ENCODE measurements at places on chromosomes 7 and 10.

GRCh38 chr10:24958091-24958720 is 5.8 kb upstream of the PRTFDC1 start:
- no peak for DNase-seq
- H3K27ac ChIP-seq: no peak overlapping the region
- H3K36me3 ChIP-seq: no peaks in the 10 kb centered on the region

GRCh38 chr10:680146-680545 is 9.3 kb downstream of the DIP2C start:
- H3K27me3 ChIP-seq: no peaks in the 10 kb centered on the region
- DNase-seq: no peak
- H3K36me3 ChIP-seq: no peaks in the 10 kb centered on the region

GRCh38 chr10:36677431-36677768 is 448.0 kb upstream of the ANKRD30A start:
- no peaks in the 10 kb centered on the region for H3K27me3 ChIP-seq
- H3K4me1 ChIP-seq: no peaks in the 10 kb centered on the region

GRCh38 chr10:61897671-61898434 is 3.6 kb upstream of the ARID5B start:
- peak; percentile 62 for DNase-seq
- H3K27me3 ChIP-seq: peaks cover 44% of the 10 kb centered on the region
- no peak overlapping the region for H3K27ac ChIP-seq
- H3K4me1 ChIP-seq: no peaks in the 10 kb centered on the region
- peak overlapping the region; percentile 43 for H3K4me3 ChIP-seq

DNA sequence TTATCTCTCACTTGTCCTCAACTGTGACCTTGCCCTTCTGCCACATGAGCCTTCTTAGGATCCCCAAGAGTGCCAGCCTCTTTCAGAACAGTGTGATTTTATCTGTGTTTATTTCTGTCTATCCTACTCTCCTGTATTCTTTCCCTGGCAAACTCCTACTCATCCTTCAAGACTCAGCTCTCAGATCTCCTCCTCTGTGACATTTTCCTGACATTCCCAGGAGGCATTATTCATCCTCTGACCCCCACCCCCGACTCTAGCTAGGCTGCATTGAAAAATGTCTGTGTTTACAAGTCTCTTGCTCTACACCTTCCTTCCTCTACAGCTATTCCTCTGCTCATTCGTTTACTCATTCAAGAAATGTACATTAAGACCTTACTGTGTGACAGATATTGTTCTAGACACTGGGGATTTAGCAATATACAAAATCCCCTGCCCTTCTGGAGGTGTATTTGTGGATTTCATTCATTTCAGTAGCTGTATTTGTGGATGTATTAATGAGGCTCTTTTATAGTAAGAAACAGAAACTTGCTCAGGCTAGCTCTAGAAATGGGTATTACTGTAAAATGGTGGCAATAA is 61.4 kb upstream of the COMTD1 start:
- no peak overlapping the region for H3K4me3 ChIP-seq
- no peak overlapping the region for H3K27ac ChIP-seq
- no peaks in the 10 kb centered on the region for H3K36me3 ChIP-seq
- H3K27me3 ChIP-seq: peaks cover 64% of the 10 kb centered on the region

- H3K4me3 ChIP-seq: no peak overlapping the region
- H3K36me3 ChIP-seq: no peaks in the 10 kb centered on the region
- peaks cover 10% of the 10 kb centered on the region for H3K4me1 ChIP-seq
- no peak for DNase-seq
- no peak overlapping the region for H3K27ac ChIP-seq
- no peaks in the 10 kb centered on the region for H3K27me3 ChIP-seq
Observed at GRCh38 chr10:49284356-49284755, 14.6 kb upstream of the C10orf71 start.

GRCh38 chr7:151179946-151180345 is 7.1 kb downstream of the ASB10 start:
- H3K4me1 ChIP-seq: no peaks in the 10 kb centered on the region
- no peak overlapping the region for H3K27ac ChIP-seq
- H3K4me3 ChIP-seq: no peak overlapping the region

- DNase-seq: no peak
- no peaks in the 10 kb centered on the region for H3K27me3 ChIP-seq
- H3K4me3 ChIP-seq: no peak overlapping the region
Observed at GRCh38 chr10:73368238-73368637, 9.6 kb upstream of the CFAP70 start.

DNA sequence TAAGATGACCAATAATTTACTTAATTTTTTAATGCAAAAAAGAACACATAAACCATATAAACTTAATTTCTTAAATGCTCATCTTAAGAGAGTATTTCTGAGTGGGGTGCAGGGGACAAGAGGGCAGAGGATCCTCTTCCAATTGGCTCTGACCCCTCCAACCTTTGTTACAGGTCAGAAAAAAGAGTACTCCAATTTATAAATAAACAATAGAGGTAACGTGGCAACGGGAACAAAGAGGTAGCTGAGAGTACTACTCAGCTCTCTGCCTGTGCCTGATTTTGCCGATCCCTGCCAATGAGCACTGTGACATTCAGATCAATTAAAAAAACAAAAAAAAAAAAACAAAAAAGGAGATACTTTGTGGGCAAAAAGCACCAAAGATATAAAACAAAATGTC is 307.9 kb downstream of the PARD3 start:
- no peaks in the 10 kb centered on the region for H3K27me3 ChIP-seq
- peak overlapping the region; percentile 22 for H3K4me3 ChIP-seq
- no peak overlapping the region for H3K27ac ChIP-seq
- DNase-seq: peak; percentile 64
- H3K36me3 ChIP-seq: no peaks in the 10 kb centered on the region

DNA sequence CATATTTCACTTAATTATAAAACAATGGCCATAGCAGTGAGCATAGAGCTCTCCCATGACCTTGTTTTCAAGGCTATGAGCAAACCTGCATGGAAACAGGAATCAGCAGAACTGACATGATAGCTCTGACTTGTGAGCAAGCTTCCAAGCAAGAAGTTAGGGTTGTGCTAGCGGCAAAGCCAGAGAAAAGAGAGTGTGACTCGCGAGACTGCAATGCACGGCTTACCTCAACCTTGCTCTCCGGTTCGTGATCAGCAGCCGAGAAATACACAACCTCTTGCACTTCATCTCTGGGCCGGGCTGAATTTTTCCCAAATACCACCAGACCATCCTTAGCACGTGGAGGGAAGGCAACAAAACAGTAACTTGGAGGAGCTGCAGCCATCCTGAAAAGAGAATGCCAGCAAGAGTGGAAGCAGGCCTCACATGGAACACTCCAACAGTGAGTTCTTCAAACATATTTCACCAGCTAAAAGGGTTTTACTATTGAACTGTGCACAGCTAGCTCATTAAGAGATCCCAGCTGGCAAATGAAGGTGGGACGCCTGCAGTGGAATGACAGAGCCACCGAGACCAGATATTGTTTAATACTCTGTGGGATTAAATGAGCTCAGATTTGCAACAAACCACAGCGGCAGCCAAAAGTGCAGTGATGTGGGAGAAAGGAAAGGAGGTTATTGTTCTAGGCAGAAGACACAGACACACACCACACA is 20.8 kb downstream of the SCRN1 start:
- no peak for DNase-seq
- no peak overlapping the region for H3K4me3 ChIP-seq
- no peaks in the 10 kb centered on the region for H3K36me3 ChIP-seq

DNA sequence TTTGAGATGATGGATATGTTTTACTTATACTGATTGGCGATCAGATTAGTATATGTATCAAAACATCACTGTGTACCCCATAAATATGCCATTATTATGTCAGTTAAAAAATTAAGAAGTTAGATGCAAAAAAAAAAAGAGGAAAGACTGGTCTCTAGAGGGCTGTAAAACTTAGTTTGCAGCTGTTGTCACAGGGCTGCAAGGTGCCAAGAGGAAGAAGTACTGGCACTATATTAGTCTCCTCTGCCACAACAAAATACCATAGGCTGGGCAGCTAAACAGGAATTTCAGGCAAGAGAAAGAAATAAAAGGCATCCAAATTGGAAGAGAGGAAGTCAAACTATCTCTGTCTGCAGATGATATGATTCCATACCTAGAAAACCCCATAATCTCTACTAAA is 177.8 kb upstream of the PLPP4 start:
- no peak overlapping the region for H3K4me3 ChIP-seq
- no peak for DNase-seq
- H3K27me3 ChIP-seq: no peaks in the 10 kb centered on the region
- no peaks in the 10 kb centered on the region for H3K4me1 ChIP-seq

DNA sequence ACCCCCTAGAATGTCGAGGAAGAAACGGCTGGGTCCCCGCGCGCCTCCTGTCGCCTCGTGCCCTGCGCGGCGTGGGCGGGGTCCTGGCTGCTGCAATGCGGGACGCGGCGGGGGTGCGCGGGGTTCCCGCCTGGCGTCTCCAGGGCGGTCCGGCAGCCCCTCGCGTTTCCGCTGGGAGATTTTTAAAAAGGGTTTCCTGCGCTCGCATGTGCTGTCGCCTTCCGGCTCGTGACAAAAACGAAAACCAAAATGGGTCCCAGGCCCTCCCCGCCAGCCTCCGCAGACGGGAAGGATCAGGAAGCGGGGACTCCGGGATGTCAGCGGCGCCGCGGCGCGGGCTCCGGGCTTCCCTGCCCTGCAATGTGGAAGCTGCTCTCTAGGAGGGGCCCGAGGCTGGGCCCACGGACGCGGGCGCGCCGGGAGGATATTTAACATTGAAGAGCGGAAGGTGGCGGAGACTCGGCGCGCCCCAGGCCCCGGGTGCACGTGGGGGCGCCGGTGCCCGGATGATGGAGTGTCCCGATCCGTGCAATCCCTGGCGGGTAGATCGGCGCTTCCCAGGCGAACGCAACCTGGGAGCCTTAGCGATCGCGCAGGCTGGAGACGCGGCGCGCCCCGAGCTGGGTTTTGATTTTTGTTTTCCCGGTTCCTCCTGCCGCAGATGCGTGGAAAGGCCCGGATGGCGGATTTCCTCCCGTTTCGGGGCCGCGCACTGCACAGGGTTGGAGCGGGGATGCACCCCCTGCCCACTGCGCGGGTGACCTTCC is 1.0 kb downstream of the PFKP start:
- no peaks in the 10 kb centered on the region for H3K36me3 ChIP-seq
- H3K27ac ChIP-seq: no peak overlapping the region
- peaks cover 9% of the 10 kb centered on the region for H3K4me1 ChIP-seq
- DNase-seq: peak; percentile 69
- H3K27me3 ChIP-seq: peaks cover 44% of the 10 kb centered on the region

DNA sequence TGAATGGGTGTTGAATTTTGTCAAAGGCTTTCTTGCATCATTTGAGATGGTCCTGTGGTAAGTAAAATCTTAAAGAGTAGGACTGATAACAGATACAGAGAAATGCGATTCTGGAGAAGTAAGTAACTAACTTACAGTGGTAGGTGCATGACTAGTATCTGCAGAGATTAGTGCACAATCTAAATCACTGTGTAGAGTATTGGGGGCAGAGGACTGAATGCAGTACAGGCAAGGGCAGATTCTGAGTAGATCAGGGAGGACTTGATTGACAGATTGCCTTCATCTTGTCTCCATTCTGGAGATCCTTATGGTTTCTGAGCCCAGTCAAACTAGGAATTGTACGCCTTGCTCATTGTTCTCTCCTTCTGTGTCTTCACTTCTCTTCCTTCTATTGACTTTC is 736.0 kb downstream of the AUTS2 start:
- no peak overlapping the region for H3K4me3 ChIP-seq
- no peaks in the 10 kb centered on the region for H3K36me3 ChIP-seq
- H3K27ac ChIP-seq: no peak overlapping the region

GRCh38 chr10:75168275-75168674 is 42.3 kb upstream of the VDAC2 start:
- no peaks in the 10 kb centered on the region for H3K4me1 ChIP-seq
- H3K36me3 ChIP-seq: no peaks in the 10 kb centered on the region
- H3K4me3 ChIP-seq: no peak overlapping the region
- DNase-seq: no peak
- no peaks in the 10 kb centered on the region for H3K27me3 ChIP-seq

DNA sequence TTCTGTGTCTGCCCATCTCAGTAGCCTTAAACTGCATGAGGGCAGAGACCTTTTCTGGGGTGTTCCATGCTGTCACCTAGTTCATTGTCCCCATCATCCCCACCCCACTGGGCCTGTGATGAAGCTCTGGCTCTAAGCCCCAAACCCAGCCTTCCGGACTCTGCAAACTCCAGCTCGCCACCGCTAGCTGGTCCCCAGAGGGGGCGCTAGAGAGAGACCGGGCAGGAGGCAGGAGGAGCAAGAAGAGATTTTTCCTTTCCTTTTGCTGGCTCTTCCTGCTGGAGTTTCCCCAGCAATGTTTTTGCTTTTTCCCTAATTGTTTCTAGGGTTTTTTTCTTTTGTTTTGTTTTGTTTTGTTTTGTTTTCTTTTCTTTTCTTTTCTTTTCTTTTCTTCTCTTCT is 234.4 kb downstream of the TEX36 start:
- no peak overlapping the region for H3K27ac ChIP-seq
- no peaks in the 10 kb centered on the region for H3K36me3 ChIP-seq
- no peaks in the 10 kb centered on the region for H3K4me1 ChIP-seq
- H3K4me3 ChIP-seq: no peak overlapping the region
- DNase-seq: peak; percentile 70

- H3K36me3 ChIP-seq: no peaks in the 10 kb centered on the region
- no peak overlapping the region for H3K27ac ChIP-seq
- H3K4me1 ChIP-seq: peaks cover 5% of the 10 kb centered on the region
- no peak overlapping the region for H3K4me3 ChIP-seq
- no peaks in the 10 kb centered on the region for H3K27me3 ChIP-seq
- DNase-seq: no peak
Observed at GRCh38 chr10:33661580-33662336, 327.3 kb upstream of the NRP1 start.
